ENCODE measurements at places on chromosomes 7 and 10. TPM values are rescaled to one million over a fixed set of nuclear protein-coding genes. Genes with fewer than 3 reads are reported as not detected.

Gene CADPS2
- polyA plus RNA-seq, result 16.3 TPM

Gene PON1
- 2.1 TPM for polyA plus RNA-seq

Gene TET1
- polyA plus RNA-seq, result 37.2 TPM

Gene CHAT
- polyA plus RNA-seq, result not detected

Gene NACAD
- polyA plus RNA-seq, result 4.9 TPM

Gene CLEC5A
- not detected for polyA plus RNA-seq

Gene CRYGN
- 1.5 TPM for polyA plus RNA-seq

Gene TMEM140
- 1.3 TPM for polyA plus RNA-seq

Gene NME8
- polyA plus RNA-seq, result 1.3 TPM

Measured in GM23338 (cell line).